ENCODE measurements at places on chromosomes 16 and 17.
A peak's percentile ranks its signal among the peaks of the same experiment; 100 is the strongest.

DNA sequence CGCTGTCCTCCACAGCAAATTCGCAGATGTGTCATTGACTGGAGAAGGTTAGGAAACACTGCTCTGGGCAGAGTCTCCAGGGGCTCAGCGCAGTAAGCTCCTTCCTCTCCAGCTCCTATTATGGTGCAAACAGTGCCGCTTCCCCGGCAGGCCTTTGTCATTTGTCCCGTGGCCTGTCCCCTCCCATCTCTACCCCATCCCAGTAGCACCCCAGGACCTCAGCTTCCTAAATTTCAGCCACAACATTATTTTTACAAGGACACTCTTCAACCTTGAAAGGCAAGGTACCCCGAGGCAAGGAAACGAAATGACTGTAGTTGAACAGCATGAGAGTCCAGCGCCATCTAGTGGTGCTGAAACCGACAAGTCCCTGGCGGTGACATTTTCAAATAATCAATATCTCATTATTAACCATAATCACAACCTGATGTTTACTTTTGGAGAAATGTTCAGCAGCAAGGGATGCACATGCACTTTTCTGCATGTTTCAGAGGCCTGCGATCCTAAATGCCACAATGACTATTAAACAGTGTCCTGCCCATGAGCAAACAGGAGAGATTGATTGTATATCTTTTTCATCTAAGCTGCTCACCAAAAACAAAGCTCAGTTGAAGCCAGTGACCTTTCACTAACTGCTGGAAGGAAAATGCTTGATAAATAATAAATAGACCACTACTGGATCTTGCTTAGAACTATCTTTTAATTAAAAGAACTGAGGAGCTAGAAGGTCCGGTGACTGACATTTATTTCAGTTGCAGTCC lies 16.5 kb downstream of the MRPS23 start:
- DNase-seq = peak; percentile 52

GRCh38 chr17:79992649-79993389 lies 42.9 kb downstream of the TBC1D16 start:
- no peak for DNase-seq

GRCh38 chr16:64287655-64288528 lies 834.0 kb downstream of the CDH11 start:
- no peak for DNase-seq

- no peak for DNase-seq
Measured at GRCh38 chr16:5756969-5757368, 659.4 kb upstream of the EEF2KMT start.

- DNase-seq = no peak
Measured at GRCh38 chr17:80647746-80648145, 103.1 kb downstream of the RPTOR start.

DNA sequence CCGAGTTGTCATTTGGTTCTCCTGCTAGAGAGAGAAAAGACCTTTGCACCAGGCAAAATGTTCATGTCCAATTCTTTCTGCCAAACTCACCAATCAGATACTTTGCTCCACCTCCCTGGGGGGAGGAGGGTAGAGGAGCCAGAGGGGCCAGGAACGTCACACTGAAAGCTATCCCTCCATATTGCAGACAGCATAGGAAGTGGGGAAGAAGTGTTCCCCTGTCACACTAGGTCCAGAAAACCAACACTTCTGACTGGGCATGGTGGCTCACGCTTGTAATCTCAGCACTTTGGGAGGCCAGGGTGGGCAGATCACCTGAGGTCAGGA lies 9.5 kb downstream of the HSD17B2 start:
- no peak for DNase-seq

- peak; percentile 33 for DNase-seq
Measured at GRCh38 chr16:2532494-2533141, 1.4 kb upstream of the CEMP1 start.

DNA sequence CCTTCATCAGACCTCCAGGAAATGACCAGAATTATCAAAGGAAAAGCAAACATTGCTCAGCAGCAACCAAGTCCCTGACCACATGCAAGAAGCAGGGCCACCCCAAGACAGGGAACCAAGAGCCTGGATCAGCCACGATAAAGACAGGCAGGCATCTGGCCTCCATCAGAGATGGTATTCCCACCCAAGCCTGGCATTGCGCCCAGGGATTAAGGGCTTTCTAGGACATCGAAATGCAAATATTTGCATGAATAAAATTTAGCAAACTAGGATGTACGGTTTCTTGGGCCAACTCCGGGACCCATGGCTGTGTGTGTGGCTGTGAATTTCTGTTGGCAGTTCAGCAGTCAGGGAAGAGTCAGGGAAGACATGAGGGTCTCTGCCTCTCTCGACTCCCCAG lies 241.4 kb upstream of the DYNLRB2 start:
- DNase-seq = no peak

GRCh38 chr16:60204181-60204580 lies 1470.1 kb upstream of the GOT2 start:
- DNase-seq = no peak

- no peak for DNase-seq
Measured at GRCh38 chr17:41785091-41785858, 1.2 kb downstream of the JUP start.

GRCh38 chr17:39667262-39667944 lies 850 bp upstream of the PNMT start:
- DNase-seq = no peak

DNA sequence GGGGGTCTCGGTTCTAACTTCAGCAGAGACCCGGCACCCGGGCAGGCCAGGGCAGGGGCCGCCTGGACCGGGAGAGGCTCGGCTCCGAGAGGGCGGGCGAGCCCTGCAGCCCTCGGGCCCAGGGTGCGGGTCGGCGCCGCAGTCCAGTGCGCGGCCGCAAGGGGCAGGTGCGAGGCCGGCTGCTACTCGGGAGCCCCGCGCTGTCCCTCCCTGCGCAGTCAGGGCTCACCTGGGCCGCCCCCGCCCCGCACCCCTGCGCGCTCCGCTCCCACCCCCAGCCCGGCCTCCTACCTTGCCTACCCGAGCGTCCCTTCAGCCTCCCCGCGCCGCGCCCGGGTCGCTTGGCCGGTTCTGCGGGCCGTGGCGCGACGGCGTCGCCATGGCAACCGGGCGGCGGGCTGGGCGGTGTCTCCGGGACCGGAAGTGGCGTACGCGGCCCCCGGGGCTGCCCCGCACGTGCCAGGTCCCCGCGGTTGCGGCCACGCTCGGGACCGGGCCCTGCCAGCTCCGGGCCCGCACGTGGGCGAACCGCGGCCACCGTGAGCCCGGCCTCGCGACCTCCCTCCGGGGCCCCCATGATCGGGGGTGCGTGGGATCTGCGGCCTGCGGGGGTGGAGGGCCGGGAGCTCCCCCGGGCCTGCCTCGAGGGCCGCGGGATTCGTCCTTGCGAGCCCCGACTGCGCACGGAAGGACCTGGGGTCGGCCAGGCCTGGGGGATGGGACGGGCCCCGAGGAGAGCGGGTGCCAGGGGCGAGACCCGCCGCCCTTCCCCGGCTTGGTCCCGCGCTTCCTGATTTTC lies at the start of gene CYB561:
Gene CYB561, minus strand, starts transcription at position 353 of the 799 bp plus-strand sequence. CDS start 8,759 bp downstream, outside the sequence.
- DNase-seq = peak; percentile 24

GRCh38 chr16:86498671-86499439 lies 11.5 kb upstream of the FOXF1 start:
- DNase-seq = no peak

DNA sequence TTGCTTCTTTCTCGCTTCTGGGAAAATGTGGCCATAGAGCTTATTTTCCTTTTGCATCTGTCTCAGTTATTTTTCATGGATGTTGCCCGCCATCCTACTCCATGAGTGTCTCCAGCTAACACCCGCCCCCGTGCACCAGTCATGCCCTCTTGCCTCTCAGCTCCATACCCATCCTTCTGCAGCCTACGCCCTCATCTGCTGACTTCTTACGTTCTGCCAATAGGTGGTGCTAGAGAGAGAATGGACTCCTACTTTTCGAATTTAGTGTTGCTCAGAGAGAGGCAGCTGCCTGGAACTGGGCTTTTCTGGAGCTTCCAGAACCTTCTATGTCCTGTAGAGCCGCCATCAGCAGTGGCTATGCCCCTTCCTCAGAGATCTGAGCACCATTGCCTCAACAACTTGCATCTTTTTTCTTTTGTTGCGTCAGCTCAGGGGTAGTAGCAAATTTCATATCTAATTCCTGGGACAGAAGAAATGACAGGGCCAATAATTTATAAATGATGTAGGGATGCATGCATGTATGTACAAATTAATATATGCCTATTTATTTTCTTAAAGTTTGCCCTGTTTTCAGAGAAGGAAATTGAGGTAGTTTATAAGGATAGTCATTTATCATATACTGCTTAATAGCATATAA lies 119.7 kb upstream of the MYOCD start:
- DNase-seq = no peak

DNA sequence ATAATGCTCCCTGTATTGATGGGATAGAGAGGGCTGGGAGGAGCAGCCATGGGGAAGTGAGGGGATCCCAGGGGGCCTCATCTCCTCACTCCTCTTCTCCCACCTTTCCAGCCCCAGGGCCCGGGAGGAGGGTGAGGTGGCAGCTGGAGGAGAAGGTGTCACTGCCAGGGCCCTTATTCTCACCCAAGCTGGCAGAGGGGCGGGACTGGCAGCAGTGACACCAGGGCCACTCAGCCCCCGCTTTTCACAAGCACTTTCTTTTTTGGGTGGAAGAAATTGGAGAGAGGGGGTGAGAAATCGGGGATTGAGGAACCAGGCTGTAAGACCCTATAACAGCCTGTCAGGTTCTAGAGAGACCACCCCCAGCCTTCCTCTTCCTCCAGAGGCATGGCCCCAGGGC lies 2.4 kb upstream of the TBX21 start:
- no peak for DNase-seq

GRCh38 chr17:79988185-79988971 lies 47.3 kb downstream of the TBC1D16 start:
- no peak for DNase-seq

GRCh38 chr16:87445486-87445885 lies 47.3 kb downstream of the ZCCHC14 start:
- DNase-seq = no peak

DNA sequence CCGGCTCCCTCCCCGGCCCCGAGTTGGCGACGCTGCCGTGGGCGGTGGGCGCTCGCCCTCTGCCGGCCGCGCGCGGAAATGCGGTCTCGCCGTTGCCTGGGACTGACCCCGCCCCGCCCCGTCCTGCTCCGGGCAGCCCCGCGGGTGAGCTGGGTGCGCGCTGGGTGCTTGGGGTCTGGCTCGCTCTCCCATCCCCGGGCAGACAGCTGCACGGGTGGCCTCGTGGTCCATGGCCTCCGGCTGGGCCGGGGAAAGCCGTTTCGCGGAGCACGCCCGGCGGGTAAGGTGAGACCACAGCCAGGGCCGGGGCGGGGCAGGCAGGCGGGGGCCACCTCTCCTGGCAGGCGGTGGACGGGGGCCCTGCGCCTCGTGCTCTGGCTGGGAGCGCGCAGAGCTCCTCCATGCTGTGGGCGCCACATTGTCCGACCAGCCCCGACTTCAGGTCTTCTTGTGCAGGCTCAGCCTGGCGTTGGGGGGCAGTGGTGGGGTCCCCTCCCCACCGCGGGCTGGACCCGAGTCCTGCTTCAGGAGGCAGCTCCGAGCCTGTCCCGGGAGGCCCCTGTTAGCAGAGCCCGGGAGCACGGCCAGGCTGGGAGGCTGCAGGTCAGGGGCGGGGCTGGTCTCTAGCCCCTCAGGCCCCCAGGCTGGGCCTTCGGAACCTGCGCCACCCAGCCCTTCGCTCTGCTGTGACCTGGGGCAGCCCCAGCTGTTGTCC lies 7.0 kb upstream of the C1QTNF8 start:
- DNase-seq = peak; percentile 31

GRCh38 chr17:10243883-10244844 lies 45.8 kb upstream of the GAS7 start:
- DNase-seq = no peak

DNA sequence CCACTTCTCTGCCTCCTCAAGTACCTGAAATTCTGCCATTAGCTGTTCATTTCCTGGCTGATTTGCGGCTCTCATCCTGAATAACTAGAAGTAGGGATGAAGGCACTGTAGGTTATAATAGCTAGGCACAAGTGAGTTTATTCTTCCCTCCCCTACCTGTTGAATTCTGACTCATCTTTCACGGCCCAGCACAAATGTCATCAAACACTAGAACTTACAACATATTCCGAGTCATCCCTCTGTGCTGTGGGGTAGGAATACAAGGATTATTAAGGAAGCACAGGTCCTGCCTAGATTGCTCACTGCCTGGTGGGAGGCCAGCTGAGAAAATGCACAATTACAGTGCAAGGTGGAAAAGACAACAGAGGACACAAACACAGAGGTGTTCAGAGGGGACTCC lies 103.7 kb upstream of the ASIC2 start:
- no peak for DNase-seq

DNA sequence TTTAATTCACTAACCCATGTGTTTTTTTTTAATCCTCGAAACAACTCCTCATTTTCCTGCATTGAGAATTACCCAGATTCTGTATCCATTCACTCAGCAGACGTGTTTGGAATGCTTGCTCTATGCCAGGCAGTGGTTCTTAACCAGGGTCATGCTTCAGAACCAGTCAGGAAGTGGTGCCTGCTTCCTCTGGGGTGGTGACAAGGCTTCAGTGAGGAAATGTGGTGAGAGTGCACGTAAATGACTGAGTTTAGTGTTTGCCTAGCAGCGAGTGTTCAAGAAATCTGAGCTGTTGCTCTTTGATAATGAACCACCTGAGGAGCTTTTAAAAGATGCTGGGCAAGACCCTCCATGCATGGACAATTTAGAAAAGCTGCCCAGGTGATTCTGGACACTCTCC lies 9.9 kb downstream of the ZFP90 start:
- no peak for DNase-seq

DNA sequence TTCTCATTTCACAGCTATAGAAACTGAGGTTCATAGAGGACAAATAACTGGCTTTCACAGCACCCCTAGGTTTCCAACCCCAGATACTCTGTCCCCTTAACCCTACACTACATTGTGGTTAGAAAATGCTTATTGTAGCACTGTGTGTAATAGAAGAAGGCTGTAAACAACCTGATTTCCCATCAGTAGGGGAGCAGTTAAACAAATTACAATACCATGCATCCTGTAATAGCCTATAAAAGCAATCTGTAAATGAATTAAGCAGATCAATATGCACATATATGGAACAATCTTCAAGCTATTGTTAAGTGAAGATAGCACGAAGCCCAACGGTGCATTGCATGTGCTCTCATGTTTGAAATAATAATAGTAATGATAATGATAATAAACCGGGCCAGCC lies 39.2 kb upstream of the XPO6 start:
- DNase-seq = no peak

GRCh38 chr17:81492202-81492601 lies 20.4 kb downstream of the ACTG1 start:
- no peak for DNase-seq

DNA sequence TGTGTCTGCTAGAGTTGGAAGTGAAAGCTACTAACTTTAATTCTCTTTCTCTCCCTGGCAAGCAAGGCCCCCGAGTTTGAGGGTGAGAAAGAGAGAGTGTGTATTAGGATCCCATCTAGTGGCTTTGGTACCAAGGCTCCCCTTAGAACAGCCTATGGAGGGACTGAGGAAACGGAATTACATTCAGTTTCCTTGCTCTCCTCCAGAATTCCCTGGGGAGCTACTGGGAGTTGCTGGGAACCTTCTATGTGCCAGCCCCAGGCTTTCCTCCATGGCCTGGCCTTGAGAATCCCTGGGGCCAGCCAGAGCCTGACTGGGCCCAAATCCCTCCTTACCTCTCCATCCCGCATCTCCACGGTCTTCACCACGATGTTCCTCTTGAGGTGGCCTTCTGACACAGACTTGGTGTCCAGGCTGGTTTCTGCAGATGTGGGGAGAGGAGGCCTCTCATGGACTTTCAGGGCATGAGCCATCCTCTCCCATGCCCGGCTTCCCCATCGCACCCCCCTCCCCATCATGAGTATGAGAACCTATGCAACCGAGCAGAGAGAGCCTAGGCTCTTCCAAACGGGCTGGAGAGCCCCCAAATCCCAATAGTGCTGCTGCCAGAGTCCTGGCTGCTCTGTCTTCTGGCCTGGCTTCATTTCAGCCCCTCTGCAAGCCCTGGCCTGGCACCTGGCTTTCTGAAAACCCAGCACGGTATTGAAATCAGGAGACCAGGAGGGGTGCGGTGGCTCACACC lies 7.4 kb downstream of the GFAP start:
- no peak for DNase-seq

All from stimulated activated CD8-positive, alpha-beta memory T cell treated with anti-CD3 and anti-CD28 coated beads, Interleukin-4, amount 100 ng/mL, for 1 hour (primary cell).